Endothelial cell of umbilical vein (primary cell): ENCODE measurements at places on chromosomes 2 and 18. TPM values are rescaled to one million over a fixed set of nuclear protein-coding genes. Genes with fewer than 3 reads are reported as not detected.

The ANKRD62 gene
- total RNA-seq = not detected in 2 replicates

The G6PC2 gene
- not detected in 2 replicates for total RNA-seq

The DCC gene
- not detected in 2 replicates for total RNA-seq

The CETN1 gene
- not detected in 2 replicates for total RNA-seq

The CDH7 gene
- total RNA-seq = not detected in 2 replicates

The PCBP1 gene
- total RNA-seq = 342 and 360 TPM in 2 replicates

The LYG2 gene
- total RNA-seq = not detected in 2 replicates

The OTOS gene
- not detected in 2 replicates for total RNA-seq

The IMPA2 gene
- total RNA-seq = 7.3 and 8.0 TPM in 2 replicates

The CDK15 gene
- not detected in 2 replicates for total RNA-seq

The IL37 gene
- total RNA-seq = not detected in 2 replicates

The POMC gene
- 0.69 and 2.7 TPM in 2 replicates for total RNA-seq

The MOGAT1 gene
- total RNA-seq = not detected in 2 replicates

The PASK gene
- 17.3 and 26.0 TPM in 2 replicates for total RNA-seq

The MRO gene
- not detected in 2 replicates for total RNA-seq

The RALB gene
- total RNA-seq = 106 and 115 TPM in 2 replicates

The NTSR2 gene
- not detected in 2 replicates for total RNA-seq

The ZNG1B gene
- 30.5 and 31.3 TPM in 2 replicates for total RNA-seq

The SULT1C4 gene
- 28.2 and 29.3 TPM in 2 replicates for total RNA-seq

The CXCR1 gene
- not detected in 2 replicates for total RNA-seq
